Stomach (tissue), 19 donors: ENCODE measurements at places on chromosomes 6 and 20. TPM values are rescaled to one million over a fixed set of nuclear protein-coding genes. Genes with fewer than 3 reads are reported as not detected.

The FIG4 gene
- polyA plus RNA-seq = 6.7 TPM

The RBM24 gene
- polyA plus RNA-seq = 1.6 TPM

The PROKR2 gene
- not detected for polyA plus RNA-seq

The MPC1 gene
- polyA plus RNA-seq = 188 TPM

The C4A gene
- 92.9 TPM for polyA plus RNA-seq

The SLC26A8 gene
- not detected for polyA plus RNA-seq

The CMTR1 gene
- polyA plus RNA-seq = 14.1 TPM

DNA sequence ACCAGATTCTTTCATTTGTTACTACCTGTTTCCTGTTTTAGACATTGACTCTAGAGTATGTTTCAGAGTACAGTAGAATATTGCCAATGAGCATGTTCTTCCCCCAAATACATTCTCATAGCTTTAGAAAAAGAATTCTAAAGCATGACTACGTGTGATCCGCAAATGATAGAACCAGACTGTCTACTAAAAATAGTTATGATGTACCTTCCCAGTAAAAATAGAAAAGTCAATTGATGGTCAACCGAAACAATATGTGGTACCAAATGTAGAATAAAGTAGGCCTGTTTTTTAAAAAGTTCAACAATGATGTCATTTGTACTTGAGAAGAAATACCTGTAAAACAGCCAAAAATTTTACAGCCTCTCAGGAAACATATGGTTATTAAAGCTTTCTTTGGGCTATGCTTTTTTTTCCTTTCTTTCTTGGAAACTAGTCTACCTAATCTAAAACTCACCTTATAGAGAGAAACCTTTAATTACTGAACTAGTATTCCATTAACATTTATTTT lies 130.1 kb upstream of the MTHFD1L start:
- H3K4me1 ChIP-seq = no peaks in the 10 kb centered on the region
- H3K27me3 ChIP-seq = no peaks in the 10 kb centered on the region
- no peak overlapping the region for H3K27ac ChIP-seq
- peaks cover 11% of the 10 kb centered on the region for H3K36me3 ChIP-seq
- H3K4me3 ChIP-seq = no peak overlapping the region

DNA sequence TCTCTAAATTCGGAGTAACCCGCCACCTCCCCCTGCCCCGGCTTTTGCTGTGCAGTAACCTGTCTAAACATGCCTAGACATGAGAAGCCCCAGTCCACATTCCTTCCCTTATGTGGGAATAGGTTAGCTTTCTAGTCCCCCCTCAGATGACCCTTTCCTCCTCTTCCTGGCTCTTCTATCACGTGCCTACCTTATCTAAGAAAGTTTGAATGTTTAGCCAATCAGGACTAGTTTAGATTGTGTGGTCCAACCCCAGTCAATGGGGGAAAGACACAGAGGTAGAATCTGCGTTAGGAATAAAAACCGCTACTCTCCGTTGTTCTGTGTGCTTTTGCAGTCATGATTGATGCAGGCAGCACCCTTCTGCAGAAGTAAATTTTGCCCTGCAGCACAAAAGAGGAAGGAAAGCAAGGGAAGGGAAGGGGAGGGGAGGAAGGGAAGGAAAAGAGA lies 69.0 kb upstream of the CD93 start:
- H3K4me3 ChIP-seq = no peak overlapping the region
- DNase-seq = no peak
- no peaks in the 10 kb centered on the region for H3K36me3 ChIP-seq
- H3K4me1 ChIP-seq = peaks cover 43% of the 10 kb centered on the region
- peak overlapping the region; percentile 64 for H3K27ac ChIP-seq

GRCh38 chr6:250676-251075 lies 41.6 kb upstream of the DUSP22 start:
- H3K4me1 ChIP-seq = no peaks in the 10 kb centered on the region
- DNase-seq = no peak
- H3K27me3 ChIP-seq = no peaks in the 10 kb centered on the region
- no peaks in the 10 kb centered on the region for H3K36me3 ChIP-seq
- H3K4me3 ChIP-seq = no peak overlapping the region

- H3K27ac ChIP-seq = no peak overlapping the region
- no peaks in the 10 kb centered on the region for H3K27me3 ChIP-seq
- no peaks in the 10 kb centered on the region for H3K36me3 ChIP-seq
- H3K4me1 ChIP-seq = no peaks in the 10 kb centered on the region
- DNase-seq = no peak
Observed at GRCh38 chr6:25397406-25397805, 118.2 kb downstream of the CARMIL1 start.

GRCh38 chr20:54433636-54434035 lies 41.8 kb upstream of the DOK5 start:
- no peak overlapping the region for H3K4me3 ChIP-seq
- no peaks in the 10 kb centered on the region for H3K36me3 ChIP-seq
- no peaks in the 10 kb centered on the region for H3K27me3 ChIP-seq
- DNase-seq = peak; percentile 19
- H3K4me1 ChIP-seq = no peaks in the 10 kb centered on the region

DNA sequence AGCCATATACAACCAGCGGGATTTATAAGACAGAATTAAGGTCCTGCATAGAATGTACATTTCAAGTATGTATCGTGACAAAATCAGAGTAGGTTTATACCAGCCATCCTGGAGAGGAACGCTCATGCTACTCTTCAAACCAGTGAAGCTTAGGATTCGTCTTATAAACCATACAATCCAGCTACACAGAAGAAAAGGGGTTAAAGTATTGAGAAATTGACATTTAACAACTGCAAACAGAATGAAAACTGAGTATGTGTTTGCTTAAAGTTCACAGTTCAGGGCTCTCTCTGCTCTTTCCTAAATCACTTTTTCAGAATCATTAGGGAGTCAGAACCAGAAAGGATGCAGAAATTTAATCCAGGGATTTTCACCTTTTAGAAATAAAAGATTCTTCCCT lies 17.9 kb downstream of the ADAT2 start:
- no peaks in the 10 kb centered on the region for H3K4me1 ChIP-seq
- H3K4me3 ChIP-seq = no peak overlapping the region
- DNase-seq = no peak
- H3K27me3 ChIP-seq = no peaks in the 10 kb centered on the region
- no peak overlapping the region for H3K27ac ChIP-seq

GRCh38 chr6:47919875-47920274 lies 138.0 kb downstream of the OPN5 start:
- no peak overlapping the region for H3K4me3 ChIP-seq
- H3K4me1 ChIP-seq = no peaks in the 10 kb centered on the region
- H3K36me3 ChIP-seq = no peaks in the 10 kb centered on the region
- no peak overlapping the region for H3K27ac ChIP-seq

DNA sequence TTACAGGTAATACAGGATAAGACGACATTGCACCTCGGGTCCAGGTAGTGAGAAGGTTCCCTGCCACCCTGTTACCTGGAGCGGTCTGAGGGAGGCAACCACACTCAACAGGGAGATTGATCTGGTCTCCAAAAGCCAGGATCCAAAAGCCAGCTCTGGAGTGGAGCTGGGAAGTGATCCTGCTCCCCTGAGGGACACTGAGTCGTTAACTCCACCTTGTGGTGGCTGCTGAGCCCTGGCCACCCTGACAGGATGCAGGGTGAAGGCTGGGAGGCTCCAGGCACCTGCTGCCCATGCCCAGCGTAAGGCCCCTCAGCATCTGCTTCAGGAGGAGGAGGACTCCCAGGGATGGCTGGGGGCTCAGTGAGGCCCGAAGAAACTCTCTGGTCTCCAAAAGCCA lies 38.7 kb upstream of the SLC22A2 start:
- no peaks in the 10 kb centered on the region for H3K27me3 ChIP-seq
- no peak overlapping the region for H3K27ac ChIP-seq
- H3K4me1 ChIP-seq = peaks cover 4% of the 10 kb centered on the region
- no peak overlapping the region for H3K4me3 ChIP-seq

DNA sequence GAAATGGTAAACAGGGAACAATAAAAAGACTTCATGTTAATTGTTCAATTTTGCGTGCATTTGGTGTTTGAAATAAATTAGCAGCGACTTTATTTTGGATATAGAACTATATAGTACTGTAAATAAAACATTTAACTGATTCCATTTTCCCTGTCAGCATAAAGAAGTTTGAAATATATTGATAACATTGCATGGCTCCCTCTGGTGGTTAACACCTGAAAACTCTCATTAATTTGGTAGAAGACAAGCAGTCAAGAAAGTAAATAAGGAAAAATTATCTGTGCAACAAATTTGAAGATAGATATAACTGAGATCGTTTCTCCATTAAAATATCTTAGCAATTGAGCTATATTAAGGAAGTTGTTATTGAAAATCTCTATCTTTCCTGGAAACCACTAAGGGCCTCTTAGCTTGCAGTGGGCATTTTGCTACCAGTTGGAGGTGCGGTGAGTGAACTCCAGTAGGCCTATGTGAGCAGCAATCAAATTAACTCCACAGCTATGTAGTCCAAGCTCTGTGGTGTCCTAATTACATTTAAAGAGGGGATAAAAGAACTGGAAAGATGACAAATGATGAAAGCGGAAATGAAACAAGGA lies 435.7 kb upstream of the FKBP1C start:
- no peaks in the 10 kb centered on the region for H3K4me1 ChIP-seq
- no peak overlapping the region for H3K4me3 ChIP-seq
- H3K27me3 ChIP-seq = no peaks in the 10 kb centered on the region
- DNase-seq = peak; percentile 30
- no peak overlapping the region for H3K27ac ChIP-seq
- H3K36me3 ChIP-seq = no peaks in the 10 kb centered on the region
